ENCODE measurements at places on chromosomes 1 and 21.

- no peak for DNase-seq
These were observed 21.8 kb downstream of the NEK7 start for GRCh38 chr1:198178615-198179014.

GRCh38 chr1:51962486-51963356 is 27.8 kb downstream of the RAB3B start:
- no peak for DNase-seq

DNA sequence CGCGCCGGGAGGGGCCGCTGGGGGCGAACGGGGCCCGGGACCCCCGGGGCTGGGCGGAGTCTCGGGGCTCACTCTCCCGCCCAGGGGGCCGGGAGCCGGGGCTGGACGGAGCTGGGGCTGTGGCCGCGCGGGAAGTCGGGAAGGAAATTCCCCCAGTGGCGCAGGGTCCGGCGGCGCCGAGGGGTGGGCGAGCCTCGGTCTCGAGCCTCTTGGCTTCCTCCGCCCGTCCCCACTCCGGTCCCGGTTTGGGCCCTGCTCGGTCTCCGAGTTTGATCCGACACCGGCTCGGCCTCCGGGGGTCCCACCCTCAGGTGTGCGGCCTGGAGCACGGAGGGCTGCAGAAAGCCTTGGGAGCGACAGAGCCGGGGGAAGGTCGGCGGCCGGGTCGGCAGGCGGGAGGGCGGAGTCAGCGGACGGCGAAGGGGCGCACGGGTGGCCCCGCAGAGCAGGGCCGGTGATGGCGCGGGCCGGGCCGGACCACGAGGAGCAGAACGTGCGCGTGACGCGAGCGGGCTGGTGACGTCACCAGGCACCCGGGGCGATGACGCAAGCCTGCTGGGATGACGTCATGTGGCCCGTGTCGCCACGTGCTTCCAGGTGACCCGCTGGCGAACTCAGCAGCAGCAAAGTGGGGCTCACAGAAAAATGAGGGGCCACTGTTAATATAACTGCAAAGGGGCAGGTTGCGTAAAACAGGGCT is 610 bp upstream of the HES4 start:
- DNase-seq: peak; percentile 64

DNA sequence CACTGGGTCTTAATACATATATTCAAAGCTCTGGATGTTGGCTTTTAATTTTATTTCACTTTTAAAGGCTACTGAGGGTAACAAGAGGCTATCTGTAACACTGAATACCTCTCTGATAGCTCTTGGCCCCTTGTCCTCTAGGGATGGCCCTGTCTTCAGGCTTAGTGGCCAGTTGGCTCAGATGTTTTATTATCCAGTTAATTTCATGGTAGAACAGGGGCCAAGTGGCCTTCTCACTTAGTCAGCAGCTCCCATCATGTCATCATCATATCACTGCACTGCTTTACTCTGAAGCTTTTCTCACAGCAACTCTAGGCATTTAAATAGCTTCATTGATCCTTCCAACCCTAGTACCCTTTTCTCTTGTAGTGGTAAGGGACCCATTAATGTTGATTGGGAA is 40.2 kb upstream of the MACF1 start:
- DNase-seq: no peak

- DNase-seq: no peak
These were observed 107.9 kb upstream of the SERTAD4 start for GRCh38 chr1:210124736-210125135.

GRCh38 chr1:167221126-167221737 is 546 bp downstream of the POU2F1 start:
- peak; percentile 88 for DNase-seq

GRCh38 chr1:95437011-95437410 is 203.0 kb downstream of the RWDD3 start:
- no peak for DNase-seq

- DNase-seq: no peak
These were observed 51.8 kb upstream of the COL18A1 start for GRCh38 chr21:45353200-45353599.

GRCh38 chr1:17875171-17875881 is 120.2 kb downstream of the ACTL8 start:
- peak; percentile 7 for DNase-seq

DNA sequence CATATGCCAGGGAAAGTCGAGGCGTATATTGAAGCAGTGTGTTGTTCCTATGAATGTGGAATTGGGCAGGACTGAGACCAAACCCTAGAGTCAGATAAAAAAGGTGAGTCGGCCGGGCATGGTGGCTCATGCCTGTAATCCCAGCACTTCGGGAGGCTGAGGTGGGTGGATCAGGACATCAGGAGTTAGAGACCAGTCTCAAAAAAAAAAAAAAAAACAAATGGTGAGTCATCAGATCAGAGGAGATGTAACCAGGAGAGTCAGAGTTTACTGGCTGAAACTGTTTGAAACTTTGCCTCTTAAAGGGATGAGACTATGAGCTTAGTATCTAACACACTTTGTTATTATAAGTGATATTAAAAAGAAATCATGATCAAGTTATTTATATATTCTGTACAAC is 26.4 kb upstream of the SYCP1 start:
- DNase-seq: no peak

DNA sequence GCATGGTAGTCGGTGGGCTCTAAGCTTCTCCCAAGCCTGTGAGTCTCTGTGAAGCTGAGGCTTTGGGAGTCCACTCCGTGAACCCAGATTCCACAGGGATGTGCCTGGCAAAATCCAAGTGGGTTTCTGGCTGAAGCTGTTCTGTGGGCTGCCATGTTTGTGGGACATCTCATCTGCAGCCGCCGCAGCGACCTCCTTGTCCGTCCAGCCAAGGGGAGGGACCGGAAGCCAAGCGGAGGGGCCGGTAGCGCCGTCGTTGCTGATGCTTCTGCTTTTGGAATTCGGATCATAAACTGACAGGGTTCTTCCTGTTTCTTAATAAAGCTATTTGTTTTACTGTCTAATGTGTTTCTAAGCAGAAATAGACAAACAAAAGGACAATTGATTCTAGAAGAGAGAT is 13.3 kb downstream of the KIF26B start:
- DNase-seq: peak; percentile 30

DNA sequence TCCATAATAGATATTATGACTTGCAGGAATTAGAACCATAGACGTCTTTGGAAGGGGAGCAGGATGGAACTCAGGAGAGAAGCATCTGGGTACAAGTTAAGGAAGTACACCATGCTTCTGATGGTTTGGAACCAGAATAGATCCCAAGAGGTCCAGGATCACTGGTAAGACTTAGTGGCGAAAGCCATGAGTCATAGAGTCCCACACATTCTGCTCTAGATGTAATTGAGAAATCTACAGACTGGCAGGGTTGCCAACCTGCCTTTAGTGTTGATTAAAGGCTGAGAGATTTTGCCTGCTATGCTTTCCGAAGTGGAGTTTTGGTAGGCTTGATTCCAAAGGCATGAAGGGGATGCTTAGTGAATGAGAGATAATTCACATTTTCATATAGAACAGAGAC is 57.1 kb upstream of the C1orf87 start:
- DNase-seq: no peak

GRCh38 chr1:235906436-235906835 is 39.7 kb upstream of the LYST start:
- no peak for DNase-seq

DNA sequence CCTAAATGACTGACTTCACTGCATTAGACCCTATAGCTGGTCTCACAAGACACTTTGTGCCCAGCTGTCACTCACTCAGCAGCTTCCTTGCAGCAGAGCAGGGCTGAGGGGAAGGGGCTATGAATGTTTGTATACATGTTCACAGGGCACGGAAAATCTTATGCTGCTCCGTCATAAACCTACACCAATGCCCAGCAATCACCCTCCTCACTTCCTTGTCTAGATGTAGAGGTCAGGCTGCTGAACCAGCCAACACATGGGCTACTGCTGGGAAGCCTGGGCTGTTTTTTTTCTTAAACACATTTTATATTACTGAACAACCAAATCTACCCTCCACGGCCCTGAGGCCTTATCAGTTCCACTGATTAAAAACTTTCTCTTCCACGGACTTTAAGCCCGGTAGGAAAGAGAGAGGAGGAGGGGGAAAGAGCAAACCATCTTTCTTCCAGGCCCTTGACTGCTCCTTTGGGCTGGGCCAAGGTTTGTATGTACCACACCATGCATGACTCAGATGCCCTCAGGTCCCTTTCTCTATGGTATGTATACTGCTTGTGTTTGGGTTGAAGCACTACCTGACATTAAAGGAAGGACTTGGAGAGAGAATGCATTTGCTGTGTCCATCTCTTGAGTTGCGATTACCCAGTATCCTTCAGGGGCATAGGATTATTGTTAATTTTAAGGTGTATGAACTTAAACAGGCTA is 12.7 kb downstream of the MTFR1L start:
- no peak for DNase-seq

DNA sequence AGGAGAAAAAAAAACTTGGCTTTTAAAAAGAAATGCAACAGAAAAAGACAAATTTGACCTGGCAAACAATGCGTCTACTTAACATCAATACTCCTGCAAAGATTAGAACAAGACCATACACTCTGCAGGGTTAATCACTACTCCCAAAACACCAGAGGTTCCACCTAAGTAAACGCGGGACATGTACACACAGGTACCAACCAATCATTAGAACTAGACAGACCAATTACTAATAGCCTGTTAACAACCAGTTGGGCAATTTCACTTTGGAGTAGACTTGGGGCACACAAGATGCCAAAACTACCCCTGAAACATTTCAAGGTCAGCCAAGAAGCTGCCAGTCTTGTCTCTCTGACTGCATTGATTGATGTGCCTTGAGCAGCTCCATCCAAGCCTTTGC is 125.8 kb downstream of the RRAGC start:
- DNase-seq: no peak

- DNase-seq: no peak
These were observed 78.7 kb upstream of the TINAGL1 start for GRCh38 chr1:31497601-31498000.

DNA sequence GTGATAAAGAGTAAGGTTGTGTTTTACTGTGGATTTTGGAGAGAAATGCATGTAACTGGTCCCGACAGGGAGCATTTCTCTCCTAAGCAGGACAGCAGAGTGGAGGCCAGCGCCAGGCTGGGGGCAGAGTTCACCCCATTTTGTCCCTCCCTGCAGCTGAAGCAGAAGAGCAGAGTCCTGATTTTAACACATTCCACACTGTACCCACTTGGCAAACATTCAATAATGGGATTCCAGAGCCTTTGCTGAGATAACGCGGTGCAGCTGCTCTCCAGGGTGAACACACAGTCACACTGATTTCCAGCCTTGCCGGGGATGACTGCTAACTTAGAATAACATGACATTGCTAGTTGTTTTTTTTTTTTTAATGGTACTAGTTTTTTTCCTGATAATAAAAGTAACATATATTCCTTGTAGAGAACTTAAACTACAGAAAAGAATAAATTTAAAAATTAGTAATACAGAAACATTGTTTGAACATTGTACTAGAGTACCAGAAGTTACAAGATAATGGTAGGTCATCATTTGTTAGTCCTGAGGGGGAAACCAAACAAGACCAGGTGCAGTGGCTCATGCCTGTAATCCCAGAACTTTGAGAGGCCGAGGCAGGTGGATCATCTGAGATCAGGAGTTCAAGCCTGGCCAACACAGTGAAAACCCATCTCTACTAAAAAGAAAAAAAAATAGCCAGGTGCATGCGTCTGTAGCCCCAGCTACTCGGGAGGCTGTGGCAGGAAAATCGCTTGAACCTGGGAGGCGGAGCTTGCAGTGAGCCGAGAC is 77.2 kb downstream of the SCCPDH start:
- DNase-seq: no peak

GRCh38 chr1:9069326-9070100 is at the start of gene SLC2A5:
TSS of gene SLC2A5 (minus strand) at chr1:9069635. CDS start at chr1:9069536, 99 bp downstream.
- no peak for DNase-seq

DNA sequence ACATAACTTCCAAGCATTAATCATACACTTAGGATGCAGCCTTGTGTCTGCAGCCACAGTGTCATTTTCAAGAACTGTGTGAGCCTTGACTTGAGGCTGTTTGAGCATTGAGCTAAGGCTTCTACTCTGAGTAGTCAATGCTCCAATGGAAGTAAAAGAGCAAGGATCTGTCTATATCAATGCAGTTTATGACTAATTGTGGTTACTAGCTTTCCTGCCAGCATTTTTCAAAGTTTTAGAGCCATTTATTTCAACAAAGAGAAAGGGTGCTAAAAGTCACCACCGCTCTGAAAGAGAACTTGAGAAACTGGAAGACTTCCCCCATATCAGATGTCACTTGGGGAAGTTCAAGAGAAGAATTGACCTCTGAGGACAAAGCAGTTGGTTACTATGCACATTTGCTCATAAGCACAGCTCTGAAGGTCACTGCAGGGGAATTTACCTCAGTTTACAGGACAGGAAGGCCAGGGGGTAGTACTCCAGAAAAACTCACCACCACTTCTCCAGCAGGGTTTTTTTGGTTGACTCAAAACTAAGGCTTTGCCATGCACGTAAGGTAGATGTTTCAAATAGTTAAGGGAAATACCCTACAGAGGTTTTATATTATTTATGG is 24.5 kb upstream of the RGS1 start:
- no peak for DNase-seq

DNA sequence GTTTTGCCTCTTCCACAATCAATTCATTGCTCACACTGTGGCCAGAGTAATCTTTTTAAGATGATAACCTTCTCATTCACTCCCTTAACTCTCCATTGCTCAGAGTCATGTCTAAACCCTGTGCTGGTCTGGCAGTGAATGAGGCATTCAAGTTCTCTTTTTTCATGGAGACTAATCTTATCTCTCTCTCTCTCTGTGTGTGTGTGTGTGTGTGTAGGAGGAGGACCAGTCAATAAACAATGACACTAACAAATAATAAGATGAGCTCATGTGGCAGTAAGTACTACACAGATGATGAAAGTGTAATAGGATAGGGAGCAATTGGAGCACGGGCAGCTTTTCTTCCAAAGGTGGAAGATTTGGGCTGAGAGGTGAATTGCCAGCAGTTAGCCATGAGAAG is 122.0 kb upstream of the B3GALT2 start:
- DNase-seq: no peak

GRCh38 chr1:20710469-20711284 is 7.1 kb downstream of the KIF17 start:
- DNase-seq: no peak

DNA sequence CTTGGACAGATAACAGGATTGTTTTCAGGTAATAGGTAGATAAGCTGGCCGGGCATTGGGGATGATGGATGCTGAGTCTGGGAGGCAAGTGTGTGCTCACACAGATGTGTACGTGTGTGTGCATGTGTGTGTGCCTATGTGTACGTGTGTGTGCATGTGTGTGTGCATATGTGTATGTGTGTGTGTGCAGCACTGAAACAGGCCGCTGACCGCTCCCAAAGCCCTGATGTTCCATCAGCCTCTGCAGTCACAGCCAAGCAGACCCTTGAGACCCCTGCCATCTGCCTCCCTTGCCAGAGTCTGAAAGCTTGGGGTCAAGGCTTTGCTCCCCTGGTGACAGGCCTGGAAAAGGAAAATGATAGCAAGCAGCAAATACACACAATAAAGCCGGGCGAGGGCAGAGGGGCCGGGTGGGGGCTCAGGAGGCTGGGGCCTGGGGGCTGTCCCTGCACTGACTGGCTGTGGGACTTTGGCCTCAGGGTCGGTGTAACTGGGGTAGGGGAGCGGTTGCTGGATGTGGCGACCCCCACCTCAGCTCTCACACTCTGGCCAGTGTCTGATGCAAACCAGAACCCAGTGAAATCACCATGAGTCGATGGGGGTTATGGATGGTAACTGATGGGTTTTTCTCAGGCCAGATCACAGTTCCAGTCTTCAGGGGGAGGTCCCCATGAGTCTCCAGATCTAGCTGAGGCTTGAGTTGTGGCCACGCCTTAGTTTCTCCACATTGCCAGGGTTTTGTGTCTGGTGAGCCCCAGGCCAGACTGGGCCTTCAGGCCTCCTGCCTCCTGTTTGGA is 9.2 kb upstream of the TNFRSF8 start:
- no peak for DNase-seq

- DNase-seq: no peak
These were observed 66.2 kb upstream of the WDR26 start for GRCh38 chr1:224500796-224501195.

Measured in lower leg skin (tissue), 4 donors.